ENCODE measurements at places on chromosomes 13 and 19. TPM values are rescaled to one million over a fixed set of nuclear protein-coding genes. Genes with fewer than 3 reads are reported as not detected.
A peak's percentile ranks its signal among the peaks of the same experiment; 100 is the strongest.

CDC42EP5 gene
- polyA plus RNA-seq = not detected

ITGBL1 gene
- not detected for polyA plus RNA-seq

- no peak for DNase-seq
Measured at GRCh38 chr13:30569901-30570576, 47.7 kb upstream of the USPL1 start.

SIGLEC14 gene
- polyA plus RNA-seq = 0.08 TPM

DNA sequence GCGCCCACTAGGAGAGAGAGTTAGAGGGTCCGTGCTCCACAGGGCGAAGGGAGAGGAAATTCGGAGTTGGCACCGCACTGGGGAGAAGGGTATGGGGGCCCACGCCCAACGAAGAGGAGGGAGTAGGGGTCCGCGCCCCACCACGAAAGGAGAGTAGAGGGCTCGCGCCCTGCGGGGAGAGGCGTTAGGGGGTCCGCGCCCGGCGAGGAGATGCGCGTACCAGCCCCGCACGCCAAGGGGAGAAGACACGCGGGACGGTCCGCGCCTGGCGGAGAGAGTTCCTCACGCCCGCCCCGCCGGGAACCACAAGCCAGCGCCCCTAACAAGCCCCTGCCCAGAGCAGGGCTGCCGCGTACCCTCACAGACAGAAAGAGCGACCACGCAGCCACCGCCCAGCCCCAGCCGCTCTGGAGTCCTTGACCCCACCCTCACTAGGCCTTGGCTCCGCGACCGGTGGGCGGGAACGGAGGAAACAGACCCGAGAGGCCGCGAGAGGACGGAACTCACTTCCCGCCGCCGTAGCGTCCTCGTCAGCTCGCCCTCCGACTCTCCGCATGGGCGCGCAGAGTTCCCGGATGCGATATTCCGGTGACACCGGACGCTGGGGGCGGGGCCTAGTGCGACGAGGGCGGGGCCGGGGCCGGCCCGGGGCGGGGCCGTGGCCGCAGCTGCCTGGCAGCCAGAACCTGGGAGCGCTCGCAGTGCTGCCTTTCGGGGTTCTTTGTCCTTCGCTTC is 20.0 kb upstream of the ZSCAN18 start:
- no peak for DNase-seq

RYR1 gene
- polyA plus RNA-seq = not detected

GRCh38 chr13:74009100-74009668 is 125.0 kb downstream of the KLF12 start:
- DNase-seq = no peak

SLAIN1 gene
- polyA plus RNA-seq = 21.5 TPM

GFY gene
- not detected for polyA plus RNA-seq

SIGLEC9 gene
- 0.46 TPM for polyA plus RNA-seq

- no peak for DNase-seq
Measured at GRCh38 chr19:42274065-42274682, 5.1 kb downstream of the CIC start.

CEACAM19 gene
- not detected for polyA plus RNA-seq

GRCh38 chr13:30408319-30409101 is 13.8 kb upstream of the UBE2L5 start:
- peak; percentile 89 for DNase-seq

DNA sequence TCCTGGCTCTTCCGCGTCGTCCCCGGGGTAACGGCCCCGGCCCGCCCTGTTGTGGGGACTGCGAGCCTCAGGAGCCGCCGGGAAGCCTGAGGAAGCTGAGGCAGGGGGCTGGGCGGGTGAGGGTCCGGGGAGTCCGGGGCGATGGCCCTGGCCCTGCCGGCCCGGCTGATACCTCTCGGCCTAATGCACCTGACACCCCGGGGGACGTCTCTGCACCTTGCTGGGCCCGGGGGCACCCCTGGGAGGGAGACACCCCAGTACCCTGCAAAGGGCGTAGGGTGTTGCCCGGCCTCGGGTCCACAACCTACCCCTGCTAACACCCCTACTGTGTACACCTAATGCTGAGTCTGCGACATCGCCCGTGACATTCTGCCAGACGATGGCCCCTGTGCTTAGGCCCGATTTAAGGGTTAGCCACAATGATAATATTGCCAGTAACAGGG is 410 bp downstream of the PIN1 start:
- DNase-seq = no peak

CD177 gene
- polyA plus RNA-seq = not detected

GRCh38 chr19:35292421-35293362 is 731 bp downstream of the MAG start:
- no peak for DNase-seq

DNA sequence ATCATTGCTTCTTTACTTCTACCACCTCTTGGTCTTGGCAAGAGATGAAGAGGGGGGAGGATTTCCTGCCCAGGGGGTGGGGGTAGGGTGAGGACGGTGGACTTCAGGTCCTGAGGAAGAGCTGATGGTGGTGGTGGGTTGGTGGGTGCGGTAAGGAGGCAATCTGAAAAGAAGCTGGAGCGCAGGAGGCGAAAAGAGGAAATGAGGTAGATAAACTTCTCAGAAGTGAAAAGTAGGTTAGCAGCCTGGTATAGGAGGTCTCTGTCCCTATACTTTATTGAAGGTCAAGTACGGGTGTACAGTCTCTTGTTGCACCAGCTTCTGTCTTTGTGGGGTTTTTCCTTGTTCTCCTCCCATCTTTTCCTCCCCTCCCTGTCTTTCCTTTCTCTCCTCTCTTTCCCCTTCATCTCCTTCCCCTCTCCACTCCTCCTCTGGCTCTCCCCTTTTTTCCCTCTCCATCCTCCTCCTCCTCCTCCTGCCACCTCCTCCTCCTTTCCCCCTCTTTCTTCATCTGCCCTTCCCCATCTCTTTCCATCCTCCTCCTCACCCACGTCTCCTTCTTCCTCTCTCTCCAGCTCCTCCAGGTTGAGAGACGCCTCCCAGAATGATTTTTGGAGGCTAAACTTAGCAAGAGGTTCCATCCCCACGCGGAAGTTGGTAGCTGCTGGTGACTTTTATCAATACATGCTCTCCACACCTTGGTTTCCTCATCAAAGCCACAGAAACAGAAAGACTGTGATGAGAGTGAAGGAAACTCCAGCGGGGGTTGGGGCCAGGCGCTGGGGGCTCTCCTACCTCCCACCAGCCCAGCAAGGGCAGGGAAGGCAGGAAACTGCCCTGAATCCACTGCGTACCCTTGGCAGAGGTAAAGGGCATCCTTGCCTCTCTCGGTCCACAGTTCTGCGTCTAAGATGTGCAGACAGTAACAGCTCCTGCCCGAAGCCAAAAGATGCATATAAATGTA is 15.3 kb downstream of the TNFSF14 start:
- DNase-seq = no peak

IGSF23 gene
- not detected for polyA plus RNA-seq

- DNase-seq = no peak
Measured at GRCh38 chr13:21619633-21620220, 15.8 kb upstream of the MICU2 start.

CLEC17A gene
- polyA plus RNA-seq = 0.13 TPM

- no peak for DNase-seq
Measured at GRCh38 chr13:39509616-39510315, 93.2 kb downstream of the LHFPL6 start.

DNA sequence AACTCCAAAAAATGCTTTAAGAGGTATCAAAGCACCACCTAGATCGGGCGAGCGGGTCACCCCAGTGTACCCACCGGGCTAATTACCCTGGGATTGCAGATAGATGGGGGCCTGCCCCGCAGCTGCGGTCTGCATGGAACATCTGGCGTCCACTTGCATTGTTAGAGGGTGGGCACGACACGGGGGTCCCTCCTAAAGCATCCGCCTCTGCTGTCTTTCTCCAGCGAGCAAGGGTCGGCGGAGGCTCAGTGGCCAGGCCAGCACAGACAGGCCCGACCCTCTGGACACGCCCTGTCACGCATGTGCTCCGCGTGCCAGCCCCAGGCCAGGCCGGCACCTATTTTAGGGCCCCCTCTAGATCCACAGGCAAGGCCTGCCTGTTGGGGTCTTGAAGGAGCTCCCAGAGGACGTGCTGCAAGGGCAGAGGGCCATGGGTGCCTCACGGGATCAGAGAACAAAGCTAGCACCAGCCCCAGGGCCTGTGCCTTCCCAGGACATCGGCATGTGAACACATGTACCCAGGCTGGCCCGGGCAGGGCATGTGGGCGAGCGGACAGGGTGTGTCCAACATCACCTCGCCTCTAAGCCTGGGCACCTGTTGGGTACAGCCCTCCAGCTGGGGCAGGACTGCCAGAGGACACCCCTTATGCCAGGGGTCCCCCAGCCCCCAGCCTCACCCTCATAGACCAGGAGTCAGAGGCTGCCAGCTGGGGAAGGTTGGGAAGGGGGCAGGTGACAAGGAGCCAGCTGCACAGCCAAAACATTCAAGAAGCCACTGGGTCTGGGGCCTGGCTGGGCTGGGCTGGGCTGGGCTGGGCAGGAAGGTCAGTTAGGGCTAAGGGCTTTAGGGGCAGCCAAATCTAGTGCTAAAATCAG is 35.6 kb upstream of the NANOS3 start:
- peak; percentile 54 for DNase-seq

GRCh38 chr19:34818270-34818669 is 45.3 kb upstream of the ZNF599 start:
- DNase-seq = no peak

- DNase-seq = no peak
Measured at GRCh38 chr19:48833977-48834376, 2.3 kb downstream of the HSD17B14 start.

- no peak for DNase-seq
Measured at GRCh38 chr13:92224825-92225224, 826.4 kb downstream of the GPC5 start.

DNA sequence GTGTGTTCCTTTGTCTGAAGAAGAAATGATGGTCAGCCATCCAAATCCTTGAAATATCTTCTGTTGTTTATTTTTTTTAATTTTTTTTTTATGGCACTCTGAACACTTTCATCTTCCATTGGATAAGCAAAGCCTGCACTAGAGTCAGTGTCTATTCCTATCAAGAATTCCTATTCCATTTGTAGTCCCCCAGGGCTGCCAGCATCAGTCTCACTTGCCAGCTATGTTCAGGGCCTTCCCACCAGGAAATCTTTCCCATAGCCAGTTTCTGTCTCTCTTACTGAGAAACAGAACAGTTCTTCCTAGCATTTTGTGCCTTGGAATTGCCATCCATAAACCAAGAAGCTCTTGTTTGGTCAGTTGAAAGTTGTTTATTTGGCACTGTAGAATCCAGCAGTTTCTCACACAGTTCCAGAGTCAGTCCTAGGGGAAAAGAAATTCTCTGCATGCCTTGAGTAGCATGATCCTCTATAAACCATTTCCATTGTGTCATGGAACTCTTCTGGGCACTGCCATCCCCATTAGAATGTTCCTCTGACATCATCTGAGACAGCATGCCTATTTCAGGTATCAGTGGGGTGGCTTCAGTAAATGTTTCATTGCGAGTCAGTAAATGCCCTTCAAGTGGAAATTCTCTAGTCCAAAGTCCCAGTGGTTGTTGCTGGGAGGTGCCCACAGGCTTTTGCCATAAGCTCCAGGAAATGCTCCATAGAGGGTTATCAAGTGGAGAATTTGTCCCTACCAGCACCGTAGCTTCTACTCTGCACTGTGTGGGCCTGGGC is 18.7 kb upstream of the SPRYD7 start:
- DNase-seq = no peak

LYPD3 gene
- 6.5 TPM for polyA plus RNA-seq

CACNG8 gene
- not detected for polyA plus RNA-seq

CGB7 gene
- polyA plus RNA-seq = not detected

GRCh38 chr13:24618011-24618955 is 61.9 kb upstream of the ATP12A start:
- no peak for DNase-seq

GRCh38 chr19:3162418-3163229 is 15.9 kb upstream of the S1PR4 start:
- DNase-seq = no peak

GRCh38 chr19:1102407-1103131 is 1.2 kb upstream of the GPX4 start:
- DNase-seq = no peak

DNA sequence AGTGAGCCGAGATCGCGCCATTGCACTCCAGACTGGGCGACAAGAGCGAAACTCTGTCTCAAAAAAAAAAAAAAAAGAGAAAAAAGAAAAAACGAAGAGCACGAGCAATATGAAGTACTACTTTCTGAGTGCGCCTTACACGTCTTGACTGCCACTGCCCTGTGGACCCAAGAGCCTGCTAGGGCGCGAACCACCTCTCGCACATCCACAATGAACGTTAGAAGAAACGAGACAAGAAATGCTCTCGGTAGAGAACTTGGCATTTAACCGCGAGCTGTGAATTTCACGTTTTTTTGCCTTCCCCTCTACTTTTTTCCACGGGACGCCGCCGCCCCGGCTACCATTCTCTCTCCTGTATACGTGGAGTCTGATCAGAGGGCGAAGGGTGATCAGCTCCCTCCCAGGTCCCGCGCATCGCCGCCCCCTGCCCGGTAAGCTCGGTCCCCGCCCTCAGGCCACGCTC is 454 bp downstream of the TIMM44 start:
- no peak for DNase-seq
